ENCODE measurements at places on chromosomes 4 and X.

DNA sequence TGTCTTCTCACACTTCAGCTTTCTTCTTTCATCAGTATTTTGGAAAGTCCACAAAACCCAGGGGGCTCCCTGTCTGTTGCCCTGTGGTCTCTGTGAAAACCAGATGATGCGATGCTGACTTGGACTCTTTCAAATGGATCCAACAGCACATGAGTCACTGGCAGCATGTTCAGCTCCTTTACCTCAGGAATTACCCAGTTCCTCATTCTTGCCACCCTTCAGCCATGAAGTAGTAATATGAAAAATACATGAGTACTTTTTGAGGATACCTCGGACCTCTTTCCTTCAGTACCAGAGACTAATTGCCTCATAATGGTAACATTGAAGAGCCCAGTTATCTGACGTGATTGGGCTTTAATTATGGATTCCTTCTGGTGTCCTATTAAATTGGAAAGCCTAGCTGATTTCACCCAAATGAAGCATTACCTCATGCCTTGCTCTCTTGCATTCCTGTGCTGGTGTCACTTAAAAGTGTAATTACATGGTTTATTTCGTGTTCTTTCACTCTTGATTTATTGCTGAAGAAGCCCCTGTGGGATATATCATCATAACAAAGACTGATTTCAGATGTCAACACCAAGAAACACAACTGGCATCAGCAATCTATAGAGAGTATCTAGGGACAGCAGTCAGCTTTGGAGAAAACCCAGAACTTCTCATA, 63.4 kb downstream of the NFKB1 start:
- no peaks in the 10 kb centered on the region for H3K27me3 ChIP-seq
- peaks cover 64% of the 10 kb centered on the region for H3K36me3 ChIP-seq
- H3K4me1 ChIP-seq = peaks cover 49% of the 10 kb centered on the region
- no peak overlapping the region for H3K27ac ChIP-seq
- no peak for DNase-seq

DNA sequence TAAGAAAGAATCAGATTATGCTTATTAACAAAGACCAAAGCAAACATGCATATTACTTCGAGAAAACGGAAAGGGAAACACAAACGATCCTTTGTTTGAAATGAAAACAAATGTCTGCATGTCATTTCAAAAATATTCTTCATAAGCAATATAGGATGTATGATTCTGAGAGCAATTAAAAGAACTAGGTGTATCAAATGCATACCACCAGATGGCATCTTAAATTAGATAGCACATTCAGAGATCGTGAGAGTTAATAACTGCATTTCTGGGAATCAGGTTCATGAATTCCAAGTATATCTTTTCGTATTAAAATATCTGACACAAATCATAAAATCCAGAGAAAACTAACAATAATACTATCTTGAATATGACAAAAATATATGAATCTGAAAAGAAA, 159.5 kb downstream of the PPP3CA start:
- no peak overlapping the region for H3K4me3 ChIP-seq
- no peak overlapping the region for H3K27ac ChIP-seq
- no peaks in the 10 kb centered on the region for H3K27me3 ChIP-seq

- no peak for DNase-seq
- H3K4me1 ChIP-seq = no peaks in the 10 kb centered on the region
- H3K4me3 ChIP-seq = no peak overlapping the region
- H3K27ac ChIP-seq = no peak overlapping the region
- no peaks in the 10 kb centered on the region for H3K27me3 ChIP-seq
- H3K36me3 ChIP-seq = no peaks in the 10 kb centered on the region
Measured at GRCh38 chr4:157291071-157291470, 70.5 kb downstream of the GRIA2 start.

- no peak for DNase-seq
- H3K27me3 ChIP-seq = peaks cover 5% of the 10 kb centered on the region
- H3K36me3 ChIP-seq = no peaks in the 10 kb centered on the region
- peaks cover 13% of the 10 kb centered on the region for H3K4me1 ChIP-seq
- H3K27ac ChIP-seq = no peak overlapping the region
Measured at GRCh38 chrX:49203536-49203935, 3.5 kb upstream of the SYP start.

DNA sequence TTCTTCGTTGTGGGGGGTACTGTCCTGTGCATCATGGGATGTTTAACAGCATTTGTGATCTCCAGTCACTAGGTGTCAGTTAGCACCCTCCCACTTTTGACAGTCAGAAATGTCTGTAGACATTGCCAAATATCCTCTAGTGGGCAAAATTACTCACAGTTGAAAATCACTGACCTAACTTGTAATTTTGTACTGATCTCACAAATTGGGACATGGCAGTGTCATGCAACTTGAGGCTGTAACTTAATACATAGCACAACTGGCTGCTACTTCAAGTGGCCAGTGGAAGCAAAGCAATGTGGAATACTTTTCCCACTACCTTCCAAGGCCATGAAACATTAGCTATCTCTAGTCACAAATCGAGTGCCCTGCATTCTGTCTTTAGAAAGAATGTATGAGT, 23.2 kb upstream of the TSPAN7 start:
- no peak overlapping the region for H3K4me3 ChIP-seq
- H3K27ac ChIP-seq = no peak overlapping the region
- no peak for DNase-seq
- no peaks in the 10 kb centered on the region for H3K27me3 ChIP-seq
- no peaks in the 10 kb centered on the region for H3K4me1 ChIP-seq
- H3K36me3 ChIP-seq = no peaks in the 10 kb centered on the region

DNA sequence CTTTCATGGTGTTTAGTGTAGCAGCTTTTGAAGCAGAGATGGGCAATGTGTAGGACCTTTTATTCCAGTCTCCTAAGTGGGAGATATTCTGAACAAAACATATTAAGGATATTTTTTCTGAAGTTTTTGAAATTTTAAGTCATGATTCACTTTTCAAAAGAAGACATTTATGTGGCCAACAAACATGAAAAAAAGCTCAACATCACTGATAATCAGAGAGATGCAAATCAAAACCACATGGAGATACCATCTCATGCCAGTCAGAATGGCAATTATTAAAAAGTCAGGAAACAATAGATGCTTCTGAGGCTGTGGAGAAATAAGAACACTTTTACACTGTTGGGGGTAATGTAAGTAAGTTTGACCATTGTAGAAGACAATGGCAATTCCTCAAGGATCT, 76.0 kb downstream of the FAT4 start:
- no peaks in the 10 kb centered on the region for H3K4me1 ChIP-seq
- no peak for DNase-seq
- H3K27me3 ChIP-seq = no peaks in the 10 kb centered on the region

DNA sequence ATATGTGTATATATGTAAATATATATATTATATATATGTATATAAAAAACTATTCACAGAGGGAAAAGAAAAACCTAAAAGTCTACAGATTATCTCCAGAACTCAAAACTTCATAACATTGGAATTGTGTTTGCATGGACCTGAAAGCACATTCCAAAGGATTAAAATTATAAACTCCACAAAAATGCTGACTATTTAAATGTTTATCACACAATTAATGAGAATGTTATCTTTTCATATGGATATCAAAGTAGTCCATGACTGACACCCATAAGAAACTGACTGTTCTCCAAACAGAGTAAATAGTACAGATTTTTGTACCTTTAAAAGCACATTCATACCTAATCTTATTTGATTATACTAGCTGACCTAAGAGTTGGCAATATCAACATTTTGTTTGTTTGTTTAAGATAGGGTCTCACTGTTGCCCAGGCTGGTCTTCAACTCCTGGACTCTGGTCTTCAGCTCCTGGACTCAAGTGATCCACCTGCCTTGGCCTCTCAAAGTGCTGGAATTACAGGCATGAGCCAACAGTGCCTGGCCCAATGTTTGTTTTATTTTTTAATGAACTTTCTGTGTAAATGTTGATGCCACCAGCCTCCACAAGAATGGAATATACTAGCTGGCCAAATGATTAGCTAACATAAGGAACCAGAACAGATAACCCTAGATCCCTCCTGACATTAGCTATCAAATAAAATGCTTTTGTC, 50.0 kb downstream of the SLC39A8 start:
- no peak overlapping the region for H3K27ac ChIP-seq
- no peak for DNase-seq
- H3K27me3 ChIP-seq = no peaks in the 10 kb centered on the region
- H3K36me3 ChIP-seq = peaks cover 58% of the 10 kb centered on the region
- H3K4me3 ChIP-seq = no peak overlapping the region

DNA sequence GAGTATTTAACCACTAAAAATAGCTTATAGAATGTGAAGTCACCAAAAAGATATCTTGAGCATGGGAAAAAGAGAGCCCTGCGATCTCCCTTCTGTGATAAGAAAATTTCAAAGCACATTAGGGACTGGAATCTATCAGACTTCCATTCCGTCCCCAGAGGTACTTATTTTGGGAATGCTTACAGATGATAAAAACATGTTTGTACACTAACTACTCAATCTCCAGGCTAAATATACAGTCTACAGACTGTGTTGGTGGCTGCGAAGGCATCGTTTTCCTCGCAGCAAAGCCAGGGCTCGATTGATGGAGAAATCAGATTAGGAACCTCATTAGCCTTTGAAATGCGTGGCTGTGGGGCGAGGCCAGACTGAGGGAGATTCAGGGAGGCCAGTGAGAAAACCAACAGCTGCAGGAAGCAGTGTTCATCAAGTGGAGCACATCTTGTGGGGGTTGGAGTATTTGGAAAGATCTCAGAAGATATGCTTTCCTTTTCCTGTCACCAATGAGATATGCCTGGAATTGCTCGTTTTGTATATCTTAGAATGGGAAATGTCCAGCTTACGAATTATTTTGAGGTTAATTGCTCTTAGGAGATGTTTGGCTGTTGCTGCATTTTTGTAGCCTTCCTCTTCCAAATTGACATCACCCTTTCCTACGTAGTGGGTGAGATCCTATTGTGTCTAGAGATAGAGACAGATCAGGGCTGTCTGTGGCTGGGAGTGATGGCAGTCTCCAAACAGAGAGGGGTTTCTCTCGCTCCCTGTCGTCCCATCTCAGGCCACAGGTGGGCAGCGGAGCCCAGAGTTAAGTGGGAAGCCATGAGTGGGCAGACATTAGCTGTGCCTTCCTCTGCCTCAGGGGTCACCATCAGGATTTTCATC, 224.9 kb upstream of the FAT1 start:
- H3K27me3 ChIP-seq = no peaks in the 10 kb centered on the region
- DNase-seq = no peak
- no peak overlapping the region for H3K27ac ChIP-seq
- H3K4me1 ChIP-seq = no peaks in the 10 kb centered on the region
- no peak overlapping the region for H3K4me3 ChIP-seq

DNA sequence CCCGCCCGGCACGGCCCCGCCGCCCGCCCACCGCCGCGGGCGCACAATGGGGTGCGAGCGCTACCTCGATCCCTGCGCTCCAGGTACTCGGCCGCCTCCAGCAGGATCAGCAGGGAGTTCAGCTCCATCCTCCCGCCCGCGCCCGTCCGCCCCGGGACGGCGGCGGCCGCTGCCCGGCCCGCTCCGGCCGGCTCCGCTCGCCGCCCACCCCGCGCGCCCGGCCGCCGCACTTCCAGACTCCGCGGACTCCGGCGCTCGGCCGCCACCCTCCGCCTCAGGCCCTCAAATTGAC, at the start of gene MXD4:
Gene MXD4, minus strand, starts transcription at position 257 of the 292 bp plus-strand sequence. Its CDS starts 129 bp downstream, at position 128.
- peak within 1 kb of the TSS; percentile 73 for H3K4me3 ChIP-seq
- H3K36me3 ChIP-seq = no peaks in the 10 kb centered on the region
- H3K27ac ChIP-seq = peak within 1 kb of the TSS; percentile 68

- no peak for DNase-seq
- peak overlapping the region; percentile 44 for H3K4me3 ChIP-seq
- peaks cover 26% of the 10 kb centered on the region for H3K4me1 ChIP-seq
- no peak overlapping the region for H3K27ac ChIP-seq
- H3K27me3 ChIP-seq = peaks cover 59% of the 10 kb centered on the region
- H3K36me3 ChIP-seq = no peaks in the 10 kb centered on the region
Measured at GRCh38 chr4:104492183-104492771, 2.4 kb downstream of the CXXC4 start.

DNA sequence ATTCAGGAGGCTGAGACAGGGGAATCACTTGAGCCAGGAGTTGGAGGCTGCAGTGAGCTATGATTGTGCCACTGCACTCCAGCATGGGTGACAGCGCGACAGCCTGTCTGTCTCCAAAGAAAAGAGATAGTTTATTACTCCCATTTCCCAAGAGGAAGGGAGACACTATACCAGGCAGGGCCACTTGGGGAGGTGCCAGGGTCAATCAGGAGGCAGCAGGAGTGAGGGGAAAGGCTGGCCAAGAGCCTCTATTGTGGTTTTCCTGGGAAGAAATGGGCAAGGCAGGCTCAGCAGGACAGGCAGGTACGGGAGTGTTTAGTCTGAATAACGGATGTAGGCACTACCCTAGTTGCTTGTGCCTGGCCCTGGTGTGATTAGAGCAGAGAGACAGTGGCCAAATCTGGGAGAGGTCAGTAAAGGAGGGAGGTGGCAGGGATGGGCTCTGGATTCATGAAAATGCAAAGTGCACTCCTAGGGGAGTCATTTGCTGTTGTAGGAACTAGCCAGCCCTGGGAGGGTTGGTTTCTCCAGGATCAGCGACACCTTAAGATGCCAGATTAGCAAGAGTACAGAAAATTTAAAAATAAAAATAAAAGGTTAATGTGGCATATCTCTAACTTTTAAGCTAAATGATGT, 20.2 kb upstream of the CDKN2AIP start:
- no peaks in the 10 kb centered on the region for H3K36me3 ChIP-seq
- H3K27ac ChIP-seq = no peak overlapping the region
- H3K27me3 ChIP-seq = no peaks in the 10 kb centered on the region
- H3K4me3 ChIP-seq = no peak overlapping the region
- DNase-seq = no peak

GRCh38 chr4:148962539-148963290, 520.5 kb upstream of the NR3C2 start:
- no peak overlapping the region for H3K27ac ChIP-seq
- H3K4me3 ChIP-seq = no peak overlapping the region
- no peaks in the 10 kb centered on the region for H3K4me1 ChIP-seq
- H3K27me3 ChIP-seq = no peaks in the 10 kb centered on the region
- no peaks in the 10 kb centered on the region for H3K36me3 ChIP-seq

DNA sequence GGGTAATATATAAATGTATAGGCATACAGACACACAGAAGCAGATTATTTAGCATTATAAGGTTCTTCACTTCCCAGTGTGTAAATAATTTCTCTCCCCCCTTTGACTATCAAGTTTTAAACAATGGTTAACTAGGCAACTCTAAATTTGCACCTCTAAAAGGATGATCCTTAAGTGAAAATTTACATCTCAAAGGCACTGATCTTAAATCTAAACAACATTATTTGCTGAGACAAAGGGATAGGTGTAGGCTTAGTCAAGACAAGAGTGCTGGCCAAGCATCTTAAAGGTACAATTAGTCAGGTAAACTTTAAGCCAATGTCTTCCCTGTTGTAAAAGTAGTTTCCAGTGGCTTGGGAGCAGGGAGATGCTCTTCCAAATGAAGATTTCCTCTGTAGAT, 33.0 kb downstream of the NLRP2B start:
- no peak for DNase-seq
- H3K27ac ChIP-seq = no peak overlapping the region
- H3K27me3 ChIP-seq = no peaks in the 10 kb centered on the region
- no peaks in the 10 kb centered on the region for H3K36me3 ChIP-seq
- H3K4me3 ChIP-seq = no peak overlapping the region

GRCh38 chrX:38799995-38800580, 1.2 kb upstream of the MID1IP1 start:
- H3K36me3 ChIP-seq = peaks cover 21% of the 10 kb centered on the region
- no peak overlapping the region for H3K27ac ChIP-seq
- DNase-seq = no peak
- H3K4me1 ChIP-seq = peaks cover 7% of the 10 kb centered on the region
- H3K4me3 ChIP-seq = no peak overlapping the region

- peaks cover 9% of the 10 kb centered on the region for H3K4me1 ChIP-seq
- peaks cover 49% of the 10 kb centered on the region for H3K27me3 ChIP-seq
- no peaks in the 10 kb centered on the region for H3K36me3 ChIP-seq
- H3K4me3 ChIP-seq = no peak overlapping the region
- H3K27ac ChIP-seq = no peak overlapping the region
Measured at GRCh38 chr4:87974856-87975462, 555 bp upstream of the SPP1 start.
